ENCODE measurements at places on chromosomes 3 and 15. TPM values are rescaled to one million over a fixed set of nuclear protein-coding genes. Genes with fewer than 3 reads are reported as not detected.

- H3K27ac ChIP-seq: no peak overlapping the region
- DNase-seq: no peak
- no peaks in the 10 kb centered on the region for H3K36me3 ChIP-seq
- H3K27me3 ChIP-seq: no peaks in the 10 kb centered on the region
- H3K4me1 ChIP-seq: no peaks in the 10 kb centered on the region
- H3K4me3 ChIP-seq: no peak overlapping the region
These were observed 65.3 kb downstream of the EPHB3 start for GRCh38 chr3:184626923-184627322.

TRH gene
- polyA plus RNA-seq: 0.22 TPM

- DNase-seq: no peak
- H3K4me1 ChIP-seq: no peaks in the 10 kb centered on the region
- H3K27ac ChIP-seq: no peak overlapping the region
- no peaks in the 10 kb centered on the region for H3K36me3 ChIP-seq
- no peaks in the 10 kb centered on the region for H3K27me3 ChIP-seq
- no peak overlapping the region for H3K4me3 ChIP-seq
These were observed 166.9 kb downstream of the SUCNR1 start for GRCh38 chr3:152040319-152040718.

HESX1 gene
- polyA plus RNA-seq: 0.76 TPM

DNA sequence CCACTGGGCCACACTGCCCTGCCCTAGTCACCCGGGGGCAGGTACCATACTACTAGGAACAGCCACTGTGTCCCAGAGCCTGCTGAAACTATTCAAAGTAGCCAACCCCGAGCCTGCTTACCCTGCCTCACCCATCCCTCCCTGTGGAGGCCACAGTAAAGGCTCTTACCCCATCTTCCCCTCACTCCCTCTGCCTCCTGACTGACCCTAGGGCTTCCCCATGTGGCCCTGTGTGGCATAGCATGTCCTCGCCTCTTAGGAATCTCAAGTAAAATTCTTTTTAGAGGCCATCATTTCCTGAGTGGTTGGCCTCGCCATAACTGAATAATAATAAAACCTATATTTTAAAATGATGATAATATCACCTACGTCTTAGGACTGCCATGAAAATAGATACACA, 112.2 kb upstream of the SLC6A11 start:
- no peaks in the 10 kb centered on the region for H3K4me1 ChIP-seq
- DNase-seq: no peak
- H3K27me3 ChIP-seq: peaks cover 38% of the 10 kb centered on the region

- peaks cover 25% of the 10 kb centered on the region for H3K36me3 ChIP-seq
- no peak for DNase-seq
- no peak overlapping the region for H3K4me3 ChIP-seq
- H3K27me3 ChIP-seq: no peaks in the 10 kb centered on the region
- H3K27ac ChIP-seq: no peak overlapping the region
These were observed 46.9 kb downstream of the USP8 start for GRCh38 chr15:50471072-50471471.

- H3K36me3 ChIP-seq: no peaks in the 10 kb centered on the region
- no peaks in the 10 kb centered on the region for H3K4me1 ChIP-seq
- H3K4me3 ChIP-seq: no peak overlapping the region
- no peak for DNase-seq
These were observed 180.7 kb upstream of the GRM7 start for GRCh38 chr3:6680119-6680806.

DNA sequence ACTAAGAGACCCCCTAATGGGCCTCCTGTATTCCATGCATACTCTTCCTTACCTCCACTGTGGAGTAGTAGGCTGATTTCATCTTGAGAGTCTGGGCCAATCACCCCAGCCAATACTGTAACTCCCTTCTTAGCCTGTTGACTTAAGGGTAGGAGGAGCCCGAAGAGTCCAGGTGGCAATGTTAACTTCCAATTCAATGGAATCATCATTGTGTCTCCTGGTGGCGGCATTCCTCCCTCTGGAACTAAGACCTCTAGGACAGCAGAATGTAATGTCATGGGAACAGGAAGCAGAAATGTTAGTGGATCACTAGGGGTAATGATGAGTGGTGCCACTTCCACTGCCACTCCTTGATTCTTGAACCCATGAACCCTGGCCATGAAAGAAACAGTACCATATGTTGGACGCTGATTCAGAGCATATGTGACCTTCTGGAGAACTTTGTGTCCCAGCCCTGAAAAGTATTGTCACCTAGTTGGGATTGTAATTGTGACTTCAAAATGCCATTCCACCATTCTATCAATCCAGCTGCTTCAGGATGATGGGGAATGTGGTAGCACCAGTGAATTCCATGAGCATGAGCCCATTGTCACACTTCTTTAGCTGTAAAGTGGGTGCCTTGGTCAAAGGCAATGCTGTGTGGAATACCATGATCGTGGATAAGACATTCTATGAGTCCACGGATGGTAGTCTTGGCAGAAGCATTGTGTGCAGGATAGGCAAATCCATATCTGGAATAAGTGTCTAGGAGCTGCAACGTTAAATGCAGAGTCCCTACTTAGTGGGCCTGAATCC, 24.9 kb downstream of the NAALADL2 start:
- no peaks in the 10 kb centered on the region for H3K27me3 ChIP-seq
- DNase-seq: no peak
- H3K36me3 ChIP-seq: no peaks in the 10 kb centered on the region
- H3K4me3 ChIP-seq: no peak overlapping the region
- no peak overlapping the region for H3K27ac ChIP-seq
- H3K4me1 ChIP-seq: no peaks in the 10 kb centered on the region

GRAMD2A gene
- 13.0 TPM for polyA plus RNA-seq

- no peak overlapping the region for H3K4me3 ChIP-seq
- no peak overlapping the region for H3K27ac ChIP-seq
- DNase-seq: peak; percentile 50
- peaks cover 27% of the 10 kb centered on the region for H3K4me1 ChIP-seq
- H3K36me3 ChIP-seq: no peaks in the 10 kb centered on the region
These were observed 10.2 kb downstream of the PXYLP1 start for GRCh38 chr3:141241616-141242376.

USP13 gene
- 4.3 TPM for polyA plus RNA-seq

GRCh38 chr3:58308728-58309127, 2.4 kb downstream of the HTD2 start:
- no peak overlapping the region for H3K27ac ChIP-seq
- H3K4me1 ChIP-seq: peaks cover 18% of the 10 kb centered on the region
- DNase-seq: no peak
- peaks cover 13% of the 10 kb centered on the region for H3K36me3 ChIP-seq
- H3K27me3 ChIP-seq: no peaks in the 10 kb centered on the region

- no peaks in the 10 kb centered on the region for H3K36me3 ChIP-seq
- peaks cover 3% of the 10 kb centered on the region for H3K4me1 ChIP-seq
- no peak overlapping the region for H3K4me3 ChIP-seq
- no peak overlapping the region for H3K27ac ChIP-seq
These were observed 70.1 kb downstream of the ST8SIA2 start for GRCh38 chr15:92463826-92464225.

NR1I2 gene
- polyA plus RNA-seq: 0.21 TPM

- H3K36me3 ChIP-seq: peaks cover 13% of the 10 kb centered on the region
- no peak overlapping the region for H3K27ac ChIP-seq
- peaks cover 28% of the 10 kb centered on the region for H3K4me1 ChIP-seq
- DNase-seq: no peak
- no peaks in the 10 kb centered on the region for H3K27me3 ChIP-seq
These were observed 60.3 kb downstream of the TGFBR2 start for GRCh38 chr3:30666572-30667279.
